ENCODE measurements at places on chromosomes 12 and 14. TPM values are rescaled to one million over a fixed set of nuclear protein-coding genes. Genes with fewer than 3 reads are reported as not detected.

Gene STON2
- 10.4 TPM for total RNA-seq

Gene NANOG
- total RNA-seq = 0.27 TPM

Gene HPD
- 1.2 TPM for total RNA-seq

Gene PLEKHG7
- total RNA-seq = not detected

Gene PAN2
- total RNA-seq = 42.7 TPM

Gene HAL
- total RNA-seq = 1.6 TPM

GRCh38 chr12:108271951-108272872, 66.9 kb downstream of the CMKLR1 start:
- H3K4me3 ChIP-seq = no peak overlapping the region
- H3K27ac ChIP-seq = no peak overlapping the region
- DNase-seq = no peak
- no peaks in the 10 kb centered on the region for H3K4me1 ChIP-seq

DNA sequence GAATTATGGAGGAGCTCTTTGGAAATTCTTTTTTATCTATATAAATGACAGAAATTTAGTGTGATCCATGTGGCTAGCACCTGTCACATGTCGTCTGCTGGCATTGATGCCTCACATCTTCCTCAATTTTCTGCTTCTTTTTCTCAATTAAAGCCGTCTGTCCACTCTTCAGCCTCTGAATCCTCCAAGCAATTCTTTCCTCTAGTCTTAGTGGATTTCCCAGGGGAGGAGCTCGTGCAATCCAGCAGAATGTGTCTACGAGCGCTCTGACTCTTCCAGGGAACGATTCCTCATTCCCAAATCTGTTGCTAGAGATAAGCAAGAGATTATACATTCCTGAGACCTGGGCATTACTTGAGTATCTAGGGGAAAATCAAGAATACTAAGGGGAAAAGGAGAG, 176.6 kb downstream of the EMP1 start:
- H3K4me1 ChIP-seq = no peaks in the 10 kb centered on the region
- no peak overlapping the region for H3K27ac ChIP-seq
- no peaks in the 10 kb centered on the region for H3K36me3 ChIP-seq
- no peaks in the 10 kb centered on the region for H3K27me3 ChIP-seq
- no peak overlapping the region for H3K4me3 ChIP-seq

GRCh38 chr14:90495357-90496276, 98.8 kb downstream of the CALM1 start:
- H3K4me1 ChIP-seq = peaks cover 14% of the 10 kb centered on the region
- H3K36me3 ChIP-seq = no peaks in the 10 kb centered on the region
- H3K27ac ChIP-seq = no peak overlapping the region
- no peak for DNase-seq
- no peaks in the 10 kb centered on the region for H3K27me3 ChIP-seq
- H3K4me3 ChIP-seq = no peak overlapping the region

GRCh38 chr12:57888409-57889157, 42.1 kb upstream of the CTDSP2 start:
- peaks cover 77% of the 10 kb centered on the region for H3K4me1 ChIP-seq
- peak overlapping the region; percentile 98 for H3K27ac ChIP-seq
- no peaks in the 10 kb centered on the region for H3K27me3 ChIP-seq
- DNase-seq = peak; percentile 57
- H3K4me3 ChIP-seq = peak overlapping the region; percentile 66

- no peak for DNase-seq
- no peaks in the 10 kb centered on the region for H3K4me1 ChIP-seq
- H3K27ac ChIP-seq = no peak overlapping the region
- H3K4me3 ChIP-seq = no peak overlapping the region
Measured at GRCh38 chr12:102052192-102053061, 9.4 kb downstream of the WASHC3 start.

DNA sequence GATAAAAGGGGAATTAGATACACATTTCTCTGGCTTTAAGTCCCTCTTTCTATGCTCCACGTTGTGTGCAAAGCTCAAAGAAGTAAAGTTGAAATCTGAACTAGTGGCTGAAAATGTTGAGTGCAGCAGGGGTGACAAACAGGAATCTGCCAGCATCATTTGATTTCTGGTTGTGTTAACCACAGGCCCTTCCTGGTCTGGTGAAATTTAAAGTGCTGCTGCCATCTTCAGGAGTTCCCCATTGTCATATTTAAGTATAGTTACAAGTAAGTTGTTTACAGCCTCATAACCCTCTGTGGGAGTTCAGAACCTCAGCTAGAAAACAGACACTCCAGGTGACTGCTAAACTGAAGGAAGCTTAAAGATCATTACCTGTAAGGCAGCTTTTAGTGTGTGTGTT, 90.9 kb upstream of the CCDC196 start:
- peaks cover 3% of the 10 kb centered on the region for H3K4me1 ChIP-seq
- H3K27ac ChIP-seq = no peak overlapping the region
- no peak overlapping the region for H3K4me3 ChIP-seq
- no peaks in the 10 kb centered on the region for H3K27me3 ChIP-seq
- no peaks in the 10 kb centered on the region for H3K36me3 ChIP-seq

GRCh38 chr14:24130380-24130716, at the start of gene FITM1:
Gene FITM1 (plus strand): TSS chr14:24130659. CDS start chr14:24131564, 905 bp downstream.
- H3K27ac ChIP-seq = no peak within 1 kb of the TSS
- H3K4me1 ChIP-seq = no peaks in the 10 kb centered on the region
- no peak within 1 kb of the TSS for H3K4me3 ChIP-seq
- no peaks in the 10 kb centered on the region for H3K36me3 ChIP-seq
- no peak for DNase-seq
- H3K27me3 ChIP-seq = no peaks in the 10 kb centered on the region

GRCh38 chr14:93044556-93044955, 71.2 kb downstream of the ITPK1 start:
- peak overlapping the region; percentile 86 for H3K27ac ChIP-seq
- no peaks in the 10 kb centered on the region for H3K36me3 ChIP-seq
- H3K4me3 ChIP-seq = no peak overlapping the region

DNA sequence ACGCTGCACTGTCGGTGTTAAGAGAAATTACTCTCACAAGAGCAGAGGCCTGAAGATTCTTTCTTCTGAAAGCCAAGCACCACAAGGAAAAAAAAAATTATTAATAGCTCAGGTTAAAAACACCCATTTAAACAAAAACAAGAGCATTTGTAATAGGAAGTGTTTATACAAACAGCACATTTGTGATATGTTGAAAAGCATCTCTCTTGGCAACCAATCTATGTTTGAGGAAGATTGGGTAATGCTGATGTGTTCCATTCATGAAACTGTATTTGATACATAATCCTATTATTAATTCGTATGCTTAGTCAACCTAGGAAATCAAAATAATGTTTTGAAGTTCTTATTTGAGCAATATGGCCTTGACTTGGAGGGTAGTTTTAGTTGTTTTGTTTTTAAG, 36.5 kb downstream of the SSPN start:
- DNase-seq = no peak
- H3K27ac ChIP-seq = no peak overlapping the region
- H3K36me3 ChIP-seq = no peaks in the 10 kb centered on the region
- H3K4me1 ChIP-seq = no peaks in the 10 kb centered on the region
- H3K27me3 ChIP-seq = no peaks in the 10 kb centered on the region

- H3K27ac ChIP-seq = peak overlapping the region; percentile 86
- H3K27me3 ChIP-seq = no peaks in the 10 kb centered on the region
Measured at GRCh38 chr14:96037891-96038557, 1.1 kb upstream of the C14orf132 start.

Measured in thoracic aorta (tissue), 2 donors.